Mesenchymal stem cell (in vitro differentiated cells and primary cell): ENCODE measurements at places on chromosomes 1 and 21.
A peak's percentile ranks its signal among the peaks of the same experiment; 100 is the strongest.

GRCh38 chr1:17066361-17067068 is 12.7 kb upstream of the SDHB start:
- peaks cover 5% of the 10 kb centered on the region for H3K4me1 ChIP-seq
- H3K4me3 ChIP-seq = no peak overlapping the region
- H3K27me3 ChIP-seq = peaks cover 50% of the 10 kb centered on the region
- no peaks in the 10 kb centered on the region for H3K36me3 ChIP-seq
- DNase-seq = no peak
- H3K27ac ChIP-seq = no peak overlapping the region

GRCh38 chr21:36710729-36711048 is 11.8 kb downstream of the SIM2 start:
- no peak overlapping the region for H3K4me3 ChIP-seq
- no peak for DNase-seq
- no peak overlapping the region for H3K27ac ChIP-seq
- H3K4me1 ChIP-seq = peaks cover 35% of the 10 kb centered on the region
- H3K27me3 ChIP-seq = peaks cover 67% of the 10 kb centered on the region

GRCh38 chr1:9689011-9689706 is 37.6 kb downstream of the PIK3CD start:
- H3K4me3 ChIP-seq = peak overlapping the region; percentile 77
- peak overlapping the region; percentile 93 for H3K27ac ChIP-seq
- DNase-seq = peak; percentile 62
- H3K27me3 ChIP-seq = no peaks in the 10 kb centered on the region

GRCh38 chr1:2412773-2413494 is 570 bp upstream of the PEX10 start:
- DNase-seq = peak; percentile 61
- peaks cover 30% of the 10 kb centered on the region for H3K36me3 ChIP-seq
- peaks cover 1% of the 10 kb centered on the region for H3K27me3 ChIP-seq
- H3K27ac ChIP-seq = no peak overlapping the region
- peak overlapping the region; percentile 96 for H3K4me3 ChIP-seq

- peaks cover 4% of the 10 kb centered on the region for H3K27me3 ChIP-seq
- H3K27ac ChIP-seq = no peak overlapping the region
- DNase-seq = no peak
- no peak overlapping the region for H3K4me3 ChIP-seq
- no peaks in the 10 kb centered on the region for H3K36me3 ChIP-seq
These were observed 10.7 kb downstream of the TMEM81 start for GRCh38 chr1:205073511-205073910.

- no peaks in the 10 kb centered on the region for H3K27me3 ChIP-seq
- H3K4me1 ChIP-seq = peaks cover 16% of the 10 kb centered on the region
- H3K36me3 ChIP-seq = no peaks in the 10 kb centered on the region
- H3K4me3 ChIP-seq = no peak overlapping the region
- DNase-seq = no peak
These were observed 9.8 kb downstream of the ITSN1 start for GRCh38 chr21:33651965-33652680.

GRCh38 chr1:40257313-40257687 is 736 bp upstream of the ZMPSTE24 start:
- peak overlapping the region; percentile 99 for H3K27ac ChIP-seq
- no peak for DNase-seq
- no peaks in the 10 kb centered on the region for H3K27me3 ChIP-seq
- peaks cover 8% of the 10 kb centered on the region for H3K4me1 ChIP-seq
- peak overlapping the region; percentile 100 for H3K4me3 ChIP-seq

DNA sequence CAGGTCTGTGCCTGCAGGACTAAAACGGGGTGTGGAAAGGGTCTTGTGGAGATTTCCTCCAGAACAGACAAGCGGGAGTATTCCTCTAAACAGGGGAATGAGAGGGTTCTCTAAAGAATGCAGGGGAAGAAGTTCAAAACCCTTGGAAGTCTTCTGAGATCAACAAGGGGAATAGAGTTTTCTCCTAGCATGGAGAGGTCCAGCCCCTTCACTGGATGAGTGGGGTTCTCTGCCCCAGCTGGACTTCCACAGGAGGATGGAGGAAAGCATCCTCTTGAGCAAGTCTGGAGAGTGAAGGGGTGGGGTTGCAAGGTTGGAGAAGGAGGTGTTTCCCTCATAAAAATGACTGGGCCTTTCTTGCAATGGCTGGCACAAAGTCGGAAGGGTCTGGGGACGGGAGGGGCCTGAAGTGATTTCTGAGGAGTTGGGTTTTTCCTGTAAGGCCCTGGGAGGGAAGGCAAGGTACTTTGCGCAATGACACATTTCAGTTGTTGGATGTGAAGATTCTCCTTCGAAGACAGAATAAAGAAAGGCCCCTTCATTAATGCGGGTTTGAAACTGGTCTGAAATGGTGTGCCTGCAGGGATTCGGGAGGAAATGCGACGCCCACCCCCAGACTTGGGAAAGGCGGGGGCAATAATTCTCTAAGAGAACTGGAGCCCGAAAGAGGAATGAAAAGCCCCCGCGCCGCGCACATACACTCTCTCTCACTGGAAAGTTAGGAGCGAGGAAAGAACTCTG is 884 bp downstream of the SPATA6 start:
- H3K27me3 ChIP-seq = no peaks in the 10 kb centered on the region
- H3K36me3 ChIP-seq = no peaks in the 10 kb centered on the region

DNA sequence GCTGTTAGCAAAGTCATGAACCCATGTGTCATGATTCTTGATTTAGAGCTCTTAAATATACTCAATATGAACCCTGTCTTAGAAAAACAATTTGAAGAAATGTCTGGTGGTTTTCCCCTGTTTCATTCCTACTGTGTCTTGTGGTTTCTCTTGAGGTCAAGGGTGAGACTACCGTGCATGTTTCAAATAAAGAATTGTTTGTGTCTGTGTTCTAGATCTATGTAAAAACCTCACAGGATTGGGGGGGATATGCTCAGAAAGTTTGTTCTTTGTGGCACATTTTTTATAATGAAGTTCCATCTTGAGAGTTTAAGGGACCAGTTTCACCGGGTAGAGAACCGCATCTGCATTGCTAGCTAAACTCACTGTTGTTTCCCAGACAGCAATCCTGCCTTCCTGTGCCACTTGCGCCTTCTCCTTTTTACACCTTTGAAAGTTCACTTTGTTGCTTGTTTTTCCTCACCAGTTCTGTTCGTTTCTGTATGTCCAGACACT is 30.9 kb upstream of the CACYBP start:
- H3K27me3 ChIP-seq = no peaks in the 10 kb centered on the region
- H3K36me3 ChIP-seq = peaks cover 3% of the 10 kb centered on the region

- H3K4me3 ChIP-seq = no peak overlapping the region
- H3K36me3 ChIP-seq = no peaks in the 10 kb centered on the region
- H3K4me1 ChIP-seq = peaks cover 29% of the 10 kb centered on the region
- DNase-seq = peak; percentile 51
- H3K27ac ChIP-seq = no peak overlapping the region
These were observed 19.3 kb downstream of the TNFRSF1B start for GRCh38 chr1:12185918-12186678.

- H3K4me3 ChIP-seq = no peak overlapping the region
- peaks cover 12% of the 10 kb centered on the region for H3K4me1 ChIP-seq
- H3K36me3 ChIP-seq = no peaks in the 10 kb centered on the region
- H3K27me3 ChIP-seq = peaks cover 77% of the 10 kb centered on the region
These were observed 86.8 kb downstream of the CASZ1 start for GRCh38 chr1:10709646-10710045.

DNA sequence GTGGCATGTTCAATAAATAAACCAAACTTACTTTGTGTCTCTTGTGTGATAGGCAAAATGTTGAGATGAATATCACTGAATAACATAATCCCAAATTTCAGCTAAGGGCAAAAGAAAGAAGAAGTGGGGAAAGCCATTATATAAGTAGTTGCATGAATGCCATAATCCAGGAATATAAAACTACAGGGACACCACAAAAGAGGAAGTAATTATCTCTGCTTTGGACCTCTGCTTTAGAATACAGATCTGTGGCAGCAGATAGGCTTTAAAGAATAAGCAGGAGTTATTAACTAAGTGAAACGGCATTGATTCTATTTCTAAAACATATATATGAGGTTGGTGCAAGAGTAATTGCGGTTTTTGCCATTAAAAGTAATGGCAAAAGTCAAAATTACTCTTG is 288.5 kb upstream of the SNX7 start:
- H3K36me3 ChIP-seq = no peaks in the 10 kb centered on the region
- DNase-seq = no peak
- H3K27ac ChIP-seq = no peak overlapping the region
- no peaks in the 10 kb centered on the region for H3K27me3 ChIP-seq
- H3K4me3 ChIP-seq = no peak overlapping the region

- no peak within 1 kb of the TSS for H3K27ac ChIP-seq
- no peak within 1 kb of the TSS for H3K4me3 ChIP-seq
- H3K36me3 ChIP-seq = no peaks in the 10 kb centered on the region
- H3K4me1 ChIP-seq = peaks cover 25% of the 10 kb centered on the region
- DNase-seq = no peak
- peaks cover 94% of the 10 kb centered on the region for H3K27me3 ChIP-seq
These were observed at the start of gene ALX3 for GRCh38 chr1:110070671-110071242. Gene ALX3 (minus strand): TSS chr1:110070672. CDS start chr1:110070612, 60 bp downstream.

GRCh38 chr1:202249436-202249835 is 55.8 kb downstream of the LGR6 start:
- peaks cover 73% of the 10 kb centered on the region for H3K27me3 ChIP-seq
- H3K27ac ChIP-seq = no peak overlapping the region
- no peaks in the 10 kb centered on the region for H3K36me3 ChIP-seq
- H3K4me1 ChIP-seq = peaks cover 16% of the 10 kb centered on the region
- no peak overlapping the region for H3K4me3 ChIP-seq
- no peak for DNase-seq

- H3K4me1 ChIP-seq = no peaks in the 10 kb centered on the region
- H3K4me3 ChIP-seq = no peak overlapping the region
- no peaks in the 10 kb centered on the region for H3K27me3 ChIP-seq
- no peaks in the 10 kb centered on the region for H3K36me3 ChIP-seq
These were observed 709.2 kb downstream of the PLA2G4A start for GRCh38 chr1:187537936-187538335.

- H3K27me3 ChIP-seq = no peaks in the 10 kb centered on the region
- no peak for DNase-seq
- no peak overlapping the region for H3K27ac ChIP-seq
- no peaks in the 10 kb centered on the region for H3K4me1 ChIP-seq
- no peak overlapping the region for H3K4me3 ChIP-seq
- no peaks in the 10 kb centered on the region for H3K36me3 ChIP-seq
These were observed 213.0 kb upstream of the PRMT6 start for GRCh38 chr1:106843518-106843917.

DNA sequence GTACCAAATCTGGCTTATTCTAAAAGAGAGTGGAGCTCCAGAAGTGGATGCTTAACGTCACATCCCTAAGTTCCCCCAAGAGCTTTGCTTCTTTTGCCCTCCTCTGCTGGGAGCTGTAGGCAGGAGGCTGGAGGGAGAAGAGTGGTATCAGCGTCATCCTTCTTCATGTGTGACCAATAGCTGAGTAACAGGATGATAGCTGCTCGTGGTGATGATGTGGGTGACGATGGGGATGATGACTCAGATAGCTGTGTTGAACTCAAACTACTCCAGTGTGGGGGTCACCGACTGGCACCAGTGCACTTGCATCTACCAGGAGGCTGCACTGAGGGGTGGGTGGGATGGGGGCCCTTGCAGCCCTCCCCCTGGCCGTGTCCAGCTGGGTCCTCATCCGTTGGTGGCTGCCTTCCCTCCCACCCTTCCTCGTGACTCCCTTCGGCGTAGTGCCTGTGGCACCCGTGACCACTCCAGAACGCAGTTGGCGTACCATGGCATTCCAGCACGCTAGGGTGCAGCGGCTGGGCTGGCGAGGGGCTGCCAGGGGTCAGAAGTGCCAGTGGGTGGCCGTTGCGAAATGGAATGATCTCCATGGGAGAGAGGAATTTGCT is 1.1 kb downstream of the IGFN1 start:
- peak; percentile 82 for DNase-seq
- H3K36me3 ChIP-seq = peaks cover under 1% of the 10 kb centered on the region
- H3K4me1 ChIP-seq = peaks cover 25% of the 10 kb centered on the region
- H3K27ac ChIP-seq = peak overlapping the region; percentile 17
- no peaks in the 10 kb centered on the region for H3K27me3 ChIP-seq

GRCh38 chr1:180515857-180516388 is 13.5 kb upstream of the ACBD6 start:
- no peak overlapping the region for H3K4me3 ChIP-seq
- H3K27ac ChIP-seq = peak overlapping the region; percentile 44
- H3K36me3 ChIP-seq = no peaks in the 10 kb centered on the region
- peaks cover 2% of the 10 kb centered on the region for H3K4me1 ChIP-seq
- peak; percentile 87 for DNase-seq

GRCh38 chr1:166117776-166118175 is 49.0 kb downstream of the FAM78B start:
- no peak overlapping the region for H3K4me3 ChIP-seq
- H3K27ac ChIP-seq = no peak overlapping the region
- H3K4me1 ChIP-seq = no peaks in the 10 kb centered on the region
- H3K36me3 ChIP-seq = no peaks in the 10 kb centered on the region
- H3K27me3 ChIP-seq = no peaks in the 10 kb centered on the region
